Fibroblast of lung (primary cell): ENCODE measurements at places on chromosomes 3 and 15. TPM values are rescaled to one million over a fixed set of nuclear protein-coding genes. Genes with fewer than 3 reads are reported as not detected.

COL6A5 gene
- total RNA-seq = under 0.01 and 0.66 TPM in 2 replicates

- no peak for DNase-seq
- H3K27me3 ChIP-seq = no peaks in the 10 kb centered on the region
- H3K36me3 ChIP-seq = no peaks in the 10 kb centered on the region
- H3K4me1 ChIP-seq = no peaks in the 10 kb centered on the region
These were observed 206.2 kb downstream of the CTNNB1 start for GRCh38 chr3:41405466-41405865.

NDN gene
- 41.6 and 47.7 TPM in 2 replicates for total RNA-seq

- no peak for DNase-seq
- H3K4me3 ChIP-seq = no peak overlapping the region
- no peaks in the 10 kb centered on the region for H3K27me3 ChIP-seq
These were observed 84.4 kb downstream of the DNAJB8 start for GRCh38 chr3:128382221-128382807.
